ENCODE measurements at places on chromosomes 5 and 9.

DNA sequence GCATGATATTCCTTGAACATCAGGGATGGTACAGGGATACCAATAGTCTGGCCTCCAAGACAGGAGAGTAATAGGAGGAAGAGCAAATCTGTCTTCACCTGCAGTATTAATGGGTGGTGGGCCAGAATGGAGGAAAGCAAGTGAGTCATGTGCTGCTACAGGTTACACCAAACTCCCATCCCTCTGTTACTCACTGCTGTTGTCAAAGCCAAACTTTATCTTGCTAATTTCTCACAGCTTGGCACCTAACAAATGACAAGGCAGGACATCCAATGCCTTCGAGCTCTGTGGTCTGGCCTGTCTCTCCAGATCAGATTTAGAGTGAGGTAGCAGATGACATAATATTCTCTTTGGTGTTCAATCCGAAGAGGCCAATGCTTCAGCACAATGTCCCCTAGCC, 26.8 kb downstream of the PLAC8L1 start:
- no peak for DNase-seq

GRCh38 chr5:67648201-67648671, 451.6 kb upstream of the CD180 start:
- no peak for DNase-seq

GRCh38 chr9:118395415-118395814, 691.2 kb downstream of the TLR4 start:
- DNase-seq = no peak

DNA sequence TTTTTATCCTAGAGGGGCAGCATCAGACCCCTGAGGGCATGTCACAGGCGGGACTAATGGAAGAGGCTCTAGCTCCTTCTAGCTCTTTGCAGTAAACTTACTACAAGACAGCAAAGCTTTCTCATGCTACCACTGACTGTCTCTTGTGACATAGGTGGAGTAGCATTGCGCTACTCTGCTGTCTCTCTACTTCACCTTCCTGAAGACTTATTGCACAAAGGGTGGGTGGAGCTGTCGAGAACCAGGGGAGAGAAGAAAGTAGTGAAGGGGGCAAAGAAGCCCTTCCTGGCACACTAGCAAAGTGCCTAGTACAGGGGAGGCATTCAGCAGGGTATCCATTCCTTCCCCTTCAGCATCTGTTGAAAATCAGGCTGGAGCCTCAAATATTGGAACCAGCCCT, 36.1 kb upstream of the NEK6 start:
- DNase-seq = no peak
